ENCODE measurements at places on chromosomes 1 and 21.

GRCh38 chr1:39332291-39332690, 127.8 kb downstream of the MACF1 start:
- DNase-seq, result no peak

- DNase-seq, result no peak
These were observed 19.3 kb upstream of the FOXO6 start for GRCh38 chr1:41341772-41342562.

GRCh38 chr1:208002672-208003071, 91.7 kb upstream of the CD34 start:
- no peak for DNase-seq

DNA sequence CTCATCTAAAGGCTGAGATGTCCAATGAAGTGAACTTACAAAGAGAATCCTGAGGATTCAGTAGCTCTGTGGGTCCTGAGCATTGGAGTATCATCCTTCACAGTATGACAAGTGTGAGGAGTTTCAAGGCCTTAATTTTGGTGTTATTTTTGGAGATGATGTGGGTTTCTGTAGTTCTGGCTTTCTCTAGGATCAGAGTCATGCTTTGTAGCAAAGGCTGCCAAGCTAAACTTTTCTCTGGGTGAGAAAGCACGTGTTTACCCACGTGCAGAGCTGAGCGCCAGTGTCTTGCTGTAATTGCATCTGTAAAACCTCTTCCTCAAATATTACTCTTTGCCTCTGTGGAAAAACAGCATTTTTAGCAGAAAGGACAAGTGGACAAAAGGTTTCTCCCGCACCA, 387.8 kb upstream of the LYPLAL1 start:
- DNase-seq, result no peak

- no peak for DNase-seq
These were observed 5.5 kb downstream of the AZIN2 start for GRCh38 chr1:33086384-33086850.

GRCh38 chr21:38819719-38820159, 14.0 kb downstream of the ETS2 start:
- DNase-seq, result no peak

GRCh38 chr1:226549937-226550671, 1.5 kb downstream of the STUM start:
- DNase-seq, result no peak

DNA sequence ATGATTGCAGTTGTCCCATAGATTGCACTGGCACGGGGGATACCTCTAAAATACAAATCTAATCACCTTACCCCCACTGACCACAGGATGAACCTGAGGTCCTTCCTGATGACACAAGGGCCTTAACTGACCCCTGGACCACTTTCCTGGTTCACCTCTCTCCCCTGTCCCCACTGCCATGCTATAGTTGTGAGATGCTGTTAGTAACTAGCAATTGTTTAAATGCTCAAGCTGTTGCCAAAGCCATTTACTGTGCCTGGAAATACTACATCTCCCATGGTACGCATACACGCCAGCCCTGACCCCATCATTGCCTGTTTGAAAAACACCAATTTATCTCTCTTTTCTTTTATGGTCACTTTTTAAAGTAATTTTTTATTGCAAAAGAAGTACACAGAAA, 29.1 kb upstream of the RGS8 start:
- DNase-seq, result no peak

DNA sequence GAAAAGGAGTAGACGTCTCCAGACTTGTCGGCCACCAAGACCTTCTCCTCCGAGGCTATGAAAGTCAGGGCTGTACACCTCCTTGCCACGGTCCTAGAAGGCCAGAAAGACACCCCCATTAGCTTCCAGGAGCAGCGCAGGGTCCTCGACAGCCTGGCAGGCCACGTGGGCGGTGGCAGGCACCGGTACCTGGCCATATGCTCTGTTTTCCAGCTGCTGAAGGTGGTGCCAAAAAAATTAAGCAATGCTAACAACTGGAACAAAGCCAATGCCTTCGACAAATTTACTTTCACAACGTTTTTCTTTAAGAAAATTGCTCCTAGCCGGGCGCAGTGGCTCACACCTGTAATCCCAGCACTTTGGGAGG, 15.9 kb downstream of the WDR4 start:
- DNase-seq, result no peak

DNA sequence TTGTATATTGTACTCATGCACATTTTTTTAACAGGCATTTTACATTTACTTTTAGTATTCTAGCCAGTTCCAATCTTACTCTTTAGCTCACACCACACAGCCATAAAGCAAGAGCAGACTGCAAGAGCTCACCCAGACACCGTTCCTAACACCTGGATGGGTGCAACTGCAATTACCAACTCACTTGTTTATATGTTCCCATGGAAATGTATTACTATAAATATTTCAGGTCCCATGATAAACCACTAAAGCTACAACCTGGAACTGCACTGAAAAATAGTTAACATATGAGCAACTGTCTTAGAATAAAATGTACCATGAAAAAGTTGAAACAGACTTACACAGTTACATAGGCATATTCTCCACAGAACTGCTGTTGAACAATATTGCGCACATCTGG, 30.8 kb downstream of the USP48 start:
- no peak for DNase-seq

GRCh38 chr1:184049836-184050468, 1.6 kb upstream of the TSEN15 start:
- DNase-seq, result no peak

DNA sequence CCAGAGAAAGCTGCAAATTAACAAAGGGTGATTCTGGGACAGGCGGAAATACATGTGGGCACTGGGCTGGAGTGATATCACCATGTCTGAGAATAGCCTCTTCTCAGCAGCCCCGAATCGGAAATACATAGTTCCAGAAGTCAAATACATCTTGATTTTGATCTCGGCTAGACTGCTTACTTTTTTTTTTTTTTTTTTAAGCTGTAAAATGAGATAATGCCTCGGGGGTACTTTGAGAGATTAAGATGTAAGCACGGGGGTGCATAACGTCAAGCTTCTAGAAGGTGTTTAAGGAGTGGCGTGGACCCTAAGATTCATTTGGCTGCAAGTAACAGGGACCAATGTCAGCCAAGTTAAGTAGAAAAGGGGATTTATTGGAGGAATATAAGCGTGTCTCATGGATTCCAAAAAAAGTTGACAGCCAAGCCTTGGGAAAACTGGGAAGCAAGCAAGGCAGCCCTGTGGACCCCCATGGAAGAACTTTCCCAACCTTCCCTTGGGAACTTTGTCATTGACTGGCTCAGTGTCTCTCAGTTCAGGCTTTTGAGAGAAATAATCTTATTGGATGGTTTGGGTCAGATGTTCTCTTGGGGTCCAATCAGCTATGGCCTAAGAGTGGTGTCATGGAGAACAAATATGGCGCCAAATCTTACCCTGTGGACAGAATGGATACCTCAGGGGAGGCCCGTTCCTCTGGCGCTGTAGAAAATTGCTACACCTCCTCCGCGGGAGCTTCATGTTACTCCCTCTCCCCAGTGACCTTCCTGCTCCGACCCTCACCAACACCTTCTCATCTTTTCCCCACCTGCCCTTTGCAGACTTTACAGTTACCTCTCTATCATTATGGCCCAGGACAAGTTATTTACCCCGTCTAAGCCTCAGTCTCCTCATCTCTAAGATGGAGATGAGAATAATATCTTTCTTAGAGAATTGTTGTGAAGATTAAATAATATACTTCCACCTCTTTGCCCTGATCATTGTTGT, 186.6 kb downstream of the KAZN start:
- no peak for DNase-seq

- DNase-seq, result no peak
These were observed 661.7 kb downstream of the KCNT2 start for GRCh38 chr1:195946500-195946899.

DNA sequence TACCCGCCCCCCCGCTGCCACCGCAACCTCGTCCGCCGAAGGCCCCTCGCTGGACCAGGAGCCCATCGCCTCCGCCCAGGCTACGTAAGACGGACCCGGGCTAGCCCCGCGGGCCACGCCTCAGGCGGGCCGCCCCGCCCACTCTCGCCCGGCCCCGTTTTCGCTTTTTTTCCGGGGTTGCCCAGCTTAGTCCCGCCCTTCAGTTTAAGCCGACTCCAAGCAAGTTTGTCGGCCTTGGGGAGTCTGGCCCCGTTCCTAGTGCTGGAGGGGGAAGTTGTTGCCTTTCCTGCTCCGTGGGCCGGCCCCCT, 3.0 kb downstream of the RUSC1 start:
- DNase-seq, result peak; percentile 86

DNA sequence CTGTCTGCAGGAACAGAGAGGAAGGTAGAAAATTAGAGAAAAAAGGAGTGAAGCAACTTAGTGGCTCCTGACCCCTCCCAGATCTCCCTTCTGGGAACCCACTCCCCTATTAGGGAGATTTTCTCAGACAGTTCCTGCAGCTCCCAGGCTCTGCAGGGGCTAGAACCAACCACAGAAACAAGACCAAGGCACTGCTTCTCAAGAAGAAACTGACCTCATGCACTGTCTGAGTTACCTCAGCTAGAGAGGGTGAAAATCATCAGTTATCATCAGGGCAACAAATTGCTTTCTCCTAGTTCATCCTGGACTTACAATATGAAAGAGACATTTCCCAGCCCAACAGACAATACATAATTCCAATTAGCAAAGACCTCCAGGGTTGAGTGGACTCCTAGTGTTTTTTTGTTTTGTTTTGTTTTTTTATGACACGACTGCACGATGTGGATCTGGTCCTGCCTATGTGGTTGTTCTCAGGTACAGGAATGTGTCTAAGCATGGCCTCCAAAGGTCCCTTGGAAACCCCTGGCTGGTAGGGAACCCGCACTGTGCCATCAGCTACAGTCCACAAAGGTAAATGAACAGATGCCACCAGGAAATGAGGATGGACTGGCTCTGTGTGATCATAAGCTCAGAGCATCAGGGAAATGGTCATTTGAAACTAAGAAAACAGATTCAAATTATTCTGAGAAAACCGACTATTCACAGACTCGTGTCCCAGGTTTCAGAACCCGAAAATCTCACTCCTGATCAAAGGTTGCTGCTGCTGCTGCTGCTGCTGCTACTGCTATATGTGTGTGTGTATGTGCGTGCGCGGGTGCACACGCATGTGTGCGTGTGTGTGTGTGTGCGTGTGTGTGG, 65.3 kb downstream of the LAMC2 start:
- no peak for DNase-seq

DNA sequence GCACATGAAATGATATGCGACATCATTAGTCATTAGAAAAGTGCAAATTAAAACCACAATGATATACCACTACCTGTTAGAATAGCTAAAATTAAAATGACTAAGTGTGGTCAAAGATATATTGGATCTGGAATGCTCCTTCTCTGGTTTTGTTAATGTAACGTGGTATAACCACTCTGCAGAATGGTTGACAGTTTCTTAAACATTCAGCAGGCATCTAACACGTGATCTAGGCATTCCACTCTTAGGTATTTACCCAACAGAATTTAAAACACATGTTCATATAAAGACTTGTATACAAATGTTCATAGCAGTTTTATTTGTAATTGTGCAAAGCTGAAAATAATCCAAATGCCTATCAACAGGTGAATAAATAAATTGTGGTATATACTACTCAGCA, 165.0 kb upstream of the PLXNA2 start:
- DNase-seq, result no peak

DNA sequence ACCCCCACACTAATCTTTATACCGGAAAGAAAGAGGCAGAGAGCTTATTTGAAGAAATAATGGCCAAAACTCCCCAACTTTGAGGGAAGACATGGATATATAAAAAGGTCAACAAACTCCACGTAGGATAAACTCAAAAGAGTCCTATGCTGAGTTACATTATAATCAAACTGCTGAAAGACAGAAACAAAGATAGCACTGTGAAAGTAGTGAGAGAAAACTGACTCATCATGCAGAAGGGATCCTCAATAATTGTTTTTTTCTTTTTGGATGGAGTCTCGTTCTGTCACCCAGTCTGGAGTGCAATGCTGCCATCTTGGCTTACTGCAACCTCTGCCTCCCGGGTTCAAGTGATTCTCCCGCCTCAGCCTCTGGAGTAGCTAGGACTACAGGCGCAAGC, 48.5 kb upstream of the TTC39A start:
- DNase-seq, result no peak

GRCh38 chr21:18715606-18716005, 312.0 kb upstream of the TMPRSS15 start:
- DNase-seq, result no peak

DNA sequence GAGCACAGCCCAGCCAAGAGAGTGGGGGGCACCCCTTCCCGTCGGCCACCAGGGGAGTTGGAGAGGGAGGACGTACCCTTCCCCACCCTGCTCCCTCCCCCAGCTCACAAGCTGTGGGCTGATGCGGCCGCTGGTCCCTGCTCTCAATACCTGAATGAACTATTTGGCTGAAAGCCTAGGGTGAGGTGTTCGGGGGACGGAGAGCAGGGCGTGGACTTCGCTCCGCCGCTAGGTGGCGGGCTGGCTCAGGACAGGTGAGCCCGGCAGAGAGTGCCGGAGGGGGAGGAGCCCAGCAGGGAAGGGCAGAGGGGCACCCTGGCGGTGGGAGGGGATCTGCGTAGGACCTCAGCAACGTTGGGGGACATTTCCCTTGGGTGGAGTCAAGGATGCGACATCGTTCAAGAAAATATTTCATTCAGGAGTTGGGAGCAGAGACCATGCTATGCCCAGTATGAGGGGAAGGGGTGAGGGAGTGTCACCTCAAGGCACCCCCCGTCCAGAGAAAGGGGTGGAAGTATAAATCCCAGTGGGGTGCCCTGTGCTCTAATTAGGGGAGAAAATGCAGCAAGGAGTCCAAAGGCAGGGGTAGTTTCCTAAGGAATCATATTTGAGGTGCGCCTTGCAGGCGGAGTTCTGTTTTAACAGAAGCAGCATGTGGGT, 12.0 kb upstream of the RHBG start:
- DNase-seq, result peak; percentile 60

GRCh38 chr1:244042293-244042692, 8.8 kb upstream of the ZBTB18 start:
- no peak for DNase-seq

GRCh38 chr1:101166583-101167120, 70.2 kb upstream of the S1PR1 start:
- DNase-seq, result no peak

- DNase-seq, result no peak
These were observed 41.0 kb downstream of the SLX9 start for GRCh38 chr21:44980562-44981489.

- no peak for DNase-seq
These were observed 2.8 kb downstream of the FCRL6 start for GRCh38 chr1:159804924-159805323.

GRCh38 chr1:222372221-222372620, 175.7 kb downstream of the HHIPL2 start:
- no peak for DNase-seq

GRCh38 chr1:188128761-188129160, 1300.0 kb downstream of the PLA2G4A start:
- DNase-seq, result no peak

GRCh38 chr1:70042090-70042731, 163.2 kb downstream of the LRRC40 start:
- no peak for DNase-seq
